ENCODE measurements at places on chromosomes 12 and 14.

DNA sequence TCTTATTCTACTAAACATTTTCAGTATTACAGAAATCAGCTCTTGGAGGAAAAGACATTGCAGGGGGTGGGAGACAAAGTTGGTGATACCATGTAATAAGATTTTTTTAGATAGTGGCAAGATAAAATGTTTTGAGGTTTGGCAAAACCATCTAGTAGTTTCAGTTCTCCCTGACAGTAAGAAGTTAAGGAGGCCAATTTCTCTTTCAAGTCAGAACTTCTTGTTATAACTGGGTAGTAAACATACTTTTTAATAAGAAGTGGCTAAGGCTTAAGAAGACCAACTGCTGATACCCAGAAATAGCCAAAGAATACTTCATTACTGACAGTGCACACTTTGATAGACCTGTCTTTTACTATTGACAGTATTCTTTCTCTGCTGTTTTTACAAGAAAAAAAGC is 452.3 kb downstream of the DIO2 start:
- DNase-seq, result no peak

DNA sequence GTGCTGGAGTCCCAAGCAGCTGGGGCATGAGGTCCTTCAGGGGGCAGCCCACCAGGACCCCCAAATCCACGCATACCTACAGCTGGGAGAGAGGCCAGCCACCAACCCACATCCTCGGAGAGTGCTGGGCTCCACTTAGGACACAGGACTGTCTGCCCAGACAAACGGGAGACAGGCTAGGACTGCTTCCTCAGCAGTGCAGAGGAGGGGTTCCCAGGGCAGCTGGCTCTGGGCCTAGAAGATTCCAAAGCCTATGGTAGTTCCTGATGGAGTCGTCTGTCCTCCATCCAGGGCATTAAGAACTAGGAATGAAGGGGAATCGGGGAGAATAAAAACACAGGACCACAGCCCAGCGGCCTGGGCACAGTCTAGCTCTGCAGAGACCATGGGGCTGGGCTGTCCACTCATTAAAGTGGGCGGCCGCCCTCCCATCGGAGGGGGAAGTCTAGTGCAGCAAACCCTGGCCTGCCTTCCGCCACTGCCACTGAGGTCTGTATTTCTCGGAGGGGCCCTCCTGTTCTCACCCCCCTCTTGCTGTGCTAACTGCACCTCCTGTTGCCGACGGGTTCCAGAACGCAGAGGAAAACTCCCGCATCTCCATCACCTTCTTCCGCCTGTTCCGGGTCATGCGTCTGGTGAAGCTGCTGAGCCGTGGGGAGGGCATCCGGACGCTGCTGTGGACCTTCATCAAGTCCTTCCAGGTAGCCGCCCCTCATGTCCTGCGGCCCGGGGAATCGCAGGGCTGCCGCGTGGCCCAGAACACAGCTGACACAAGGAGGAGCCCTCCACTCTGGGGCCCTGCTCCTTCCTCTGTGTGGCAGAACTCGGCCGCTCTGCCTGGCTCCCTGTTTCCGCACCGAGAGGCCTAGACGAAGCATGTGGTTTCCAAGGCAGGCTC is 143.5 kb upstream of the FKBP4 start:
- DNase-seq, result no peak

DNA sequence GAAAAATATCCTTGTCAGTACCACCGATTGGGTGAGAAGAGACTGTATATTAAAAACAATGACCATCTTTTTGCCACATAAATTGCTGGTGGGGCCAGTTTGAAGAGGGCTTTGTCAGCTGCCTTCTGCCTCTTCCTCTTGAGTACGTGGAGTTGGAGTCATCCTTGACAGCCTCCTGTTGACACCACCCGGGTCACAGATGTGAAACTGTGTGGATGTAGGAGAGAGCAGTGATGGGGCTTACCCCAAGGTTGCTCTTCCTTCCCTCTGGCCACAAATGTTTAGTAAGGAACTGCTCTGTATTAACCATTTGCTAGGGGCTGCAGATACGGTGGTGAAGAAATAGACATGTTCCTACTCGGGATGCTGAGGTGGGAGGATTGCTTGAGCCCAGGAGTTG is 12.2 kb downstream of the PTPN11 start:
- no peak for DNase-seq

DNA sequence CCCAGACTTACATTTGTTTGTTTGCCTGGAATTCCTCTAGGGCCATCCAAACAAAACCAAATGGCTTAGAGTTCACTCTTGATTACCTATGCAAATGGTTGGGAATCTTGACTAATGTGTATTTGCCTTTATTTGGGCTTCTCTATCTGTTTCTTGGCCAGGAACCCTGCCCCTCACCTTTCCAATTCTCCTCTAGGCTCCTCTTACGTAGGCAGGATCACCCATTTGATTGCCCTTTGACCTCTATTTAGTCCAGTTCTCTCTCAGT is 123.0 kb upstream of the DYRK2 start:
- DNase-seq, result no peak

GRCh38 chr12:79360936-79361335 is 329.8 kb downstream of the PAWR start:
- DNase-seq, result no peak

- no peak for DNase-seq
These were observed 799.7 kb downstream of the RPS29 start for GRCh38 chr14:48786498-48786897.

- no peak for DNase-seq
These were observed 50.5 kb upstream of the RAP1B start for GRCh38 chr12:68559984-68560850.

DNA sequence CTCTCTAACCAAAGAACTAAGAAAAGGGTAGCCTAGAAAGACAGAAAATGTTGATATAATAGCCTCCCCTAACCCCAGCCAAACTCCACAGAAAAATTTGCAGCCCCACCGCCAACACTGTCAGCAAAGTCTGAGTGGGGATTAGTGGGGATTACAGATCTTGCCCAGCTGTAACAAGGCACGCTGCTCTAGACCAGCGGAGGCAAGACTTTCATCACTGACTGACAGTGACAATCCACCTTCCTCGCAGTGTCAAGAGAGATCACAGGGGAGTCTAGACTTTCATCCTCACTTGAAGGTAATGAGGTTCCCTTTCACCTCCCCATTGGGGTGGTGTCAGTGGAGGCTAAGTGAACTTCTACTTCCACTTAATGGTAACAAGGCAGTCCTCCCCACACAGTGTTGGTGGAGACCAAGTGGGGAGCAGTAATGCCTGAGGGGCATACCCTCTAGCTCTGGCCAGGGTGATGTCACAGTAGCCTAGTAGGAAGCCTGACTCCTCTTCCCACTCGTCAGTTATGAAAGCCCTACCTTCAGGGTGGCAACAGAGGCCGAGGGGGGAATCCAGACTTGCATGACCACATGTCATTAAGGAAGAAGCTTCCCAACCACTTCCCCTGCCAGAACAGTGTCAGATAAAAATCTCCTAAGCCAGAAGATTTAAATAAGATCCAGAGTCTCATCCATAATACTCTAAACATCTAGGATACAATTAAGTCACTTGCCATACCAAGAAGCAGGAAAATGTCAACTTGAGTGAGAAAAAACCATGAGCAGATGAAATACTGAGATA is 91.7 kb upstream of the RASSF8 start:
- DNase-seq, result no peak

DNA sequence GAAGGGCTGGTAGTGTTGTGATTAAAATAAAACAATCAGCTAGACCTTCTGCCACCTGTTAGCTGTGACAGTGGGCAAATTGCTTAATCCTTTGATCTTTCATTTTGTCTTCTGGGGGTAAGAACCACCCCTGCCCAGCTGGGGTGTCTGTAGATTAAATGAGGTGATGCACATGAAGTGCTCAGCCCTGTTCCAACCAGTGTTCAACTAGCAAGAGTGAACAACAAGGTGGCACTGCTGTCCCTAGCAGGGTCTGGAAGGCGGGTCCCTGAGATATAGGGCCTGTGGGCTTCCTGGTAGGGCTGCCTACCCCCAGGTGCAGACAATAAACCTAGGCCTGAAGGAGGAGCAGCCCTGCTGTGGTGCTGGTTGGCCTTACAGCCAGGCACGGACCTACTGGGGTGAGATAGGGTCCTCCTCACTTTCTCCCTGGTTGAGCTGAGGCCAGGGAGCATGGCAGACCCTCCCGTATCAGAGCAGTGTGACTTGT is 60.6 kb downstream of the ARL6IP4 start:
- DNase-seq, result no peak

GRCh38 chr14:101456246-101457175 is 104.8 kb upstream of the DIO3 start:
- no peak for DNase-seq

- DNase-seq, result no peak
These were observed 4.3 kb upstream of the HEBP1 start for GRCh38 chr12:13004361-13004760.

DNA sequence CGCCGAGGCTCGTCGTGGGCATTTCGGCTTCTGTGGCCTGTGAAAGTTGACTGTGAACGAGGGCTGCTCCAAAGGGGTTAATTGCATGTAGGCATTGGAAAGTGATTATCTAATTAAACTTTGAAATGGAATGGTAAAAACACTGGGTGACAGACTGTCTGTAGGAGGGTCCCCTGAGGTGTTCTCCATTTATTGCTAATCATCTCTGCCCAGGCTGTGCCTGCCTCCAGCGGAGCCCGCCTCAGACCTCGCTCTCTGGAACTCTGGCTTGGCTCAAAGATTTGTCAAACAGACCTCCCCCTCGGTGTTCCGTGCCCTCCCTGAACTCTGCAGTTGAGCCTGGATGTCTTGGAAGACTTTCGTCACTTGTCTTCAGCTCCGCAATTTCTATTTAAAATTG is 50.2 kb upstream of the VRK1 start:
- no peak for DNase-seq

DNA sequence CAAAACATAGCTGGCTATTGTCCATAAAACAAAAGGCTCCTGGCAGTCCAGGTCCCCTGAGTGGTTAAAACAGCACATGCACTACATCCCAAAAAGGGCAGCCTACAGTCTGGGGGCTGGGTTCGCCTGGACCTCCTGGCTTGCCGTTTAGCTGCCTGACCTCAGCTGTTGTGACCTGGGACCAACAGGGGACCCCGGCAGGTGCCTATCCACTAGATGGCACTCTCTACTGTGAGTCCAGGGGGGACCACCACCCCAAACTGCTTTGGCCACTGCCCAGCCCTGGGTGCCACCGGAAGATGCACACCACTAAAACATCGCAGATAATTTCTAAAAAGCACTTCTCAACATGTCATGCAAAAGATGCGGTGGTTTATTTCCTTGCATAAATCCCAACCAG is 2.9 kb upstream of the RTL1 start:
- DNase-seq, result no peak

DNA sequence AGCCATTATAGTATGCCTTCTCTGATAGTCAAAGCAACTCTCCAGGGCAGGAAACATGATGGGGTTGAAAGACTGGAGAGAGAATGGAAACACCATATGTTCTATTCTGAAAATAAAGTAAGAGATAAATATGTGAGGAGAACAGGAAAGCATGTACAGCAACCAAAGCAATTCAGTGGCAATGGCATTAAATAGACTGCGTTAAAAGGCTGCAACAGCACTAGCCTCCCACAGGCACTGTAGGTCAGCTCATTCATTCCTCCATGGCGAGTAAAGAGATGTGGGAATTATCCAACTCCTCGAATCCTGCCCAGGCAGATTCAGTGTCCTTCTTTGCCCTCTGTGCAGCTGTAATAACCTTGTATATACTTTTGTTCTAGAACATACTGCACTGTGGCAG is 43.8 kb downstream of the ANO6 start:
- DNase-seq, result no peak

- DNase-seq, result peak; percentile 93
These were observed at the start of gene ING4 for GRCh38 chr12:6662906-6663742. Gene ING4 (minus strand): TSS chr12:6663119. CDS start chr12:6663101, 18 bp downstream.

- no peak for DNase-seq
These were observed 5.1 kb upstream of the TCHP start for GRCh38 chr12:109894939-109895338.

- DNase-seq, result no peak
These were observed 156.0 kb downstream of the GXYLT1 start for GRCh38 chr12:41988715-41989114.

DNA sequence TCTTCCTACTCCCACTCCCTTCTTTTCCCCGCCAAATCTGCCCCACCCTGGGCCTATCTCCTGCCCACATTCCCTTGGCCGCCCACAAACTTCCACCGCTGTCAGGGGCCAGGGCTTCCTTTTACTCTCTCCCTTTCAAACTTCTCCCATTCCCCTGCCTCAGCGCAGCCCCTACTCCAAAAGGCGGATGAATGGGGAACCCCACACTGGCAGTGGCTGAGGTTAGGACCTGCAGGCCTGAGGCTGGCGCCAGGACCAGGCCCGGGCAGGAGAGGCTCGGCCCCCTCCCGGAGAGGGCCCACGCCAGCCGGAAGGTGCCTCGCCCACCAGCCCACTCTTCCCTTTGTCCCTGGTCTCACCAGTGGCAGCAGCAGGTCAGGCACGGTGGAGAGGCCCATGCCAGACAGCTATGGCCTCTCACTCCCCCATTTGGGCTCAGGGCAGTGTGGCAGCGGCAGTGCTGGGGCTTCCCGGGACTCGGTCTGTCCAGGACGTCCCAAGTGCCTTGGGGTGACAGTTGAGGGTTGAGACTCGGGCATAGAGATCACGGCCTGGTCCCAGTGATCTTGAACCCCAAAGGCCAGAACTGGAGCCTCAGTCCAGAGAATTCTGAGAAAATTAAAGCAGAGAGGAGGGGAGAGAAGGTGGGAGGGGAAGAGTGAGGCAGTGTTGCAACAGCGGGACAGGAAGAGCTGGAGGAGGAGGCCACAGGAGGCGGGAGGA is at the start of gene TNFRSF1A:
Gene TNFRSF1A, minus strand, starts transcription at position 660 of the 723 bp plus-strand sequence. Its CDS starts 262 bp downstream, at position 398.
- DNase-seq, result no peak

GRCh38 chr14:103388664-103389063 is 3.4 kb downstream of the MARK3 start:
- DNase-seq, result no peak

- DNase-seq, result no peak
These were observed 136.3 kb downstream of the AEBP2 start for GRCh38 chr12:19575337-19576243.

DNA sequence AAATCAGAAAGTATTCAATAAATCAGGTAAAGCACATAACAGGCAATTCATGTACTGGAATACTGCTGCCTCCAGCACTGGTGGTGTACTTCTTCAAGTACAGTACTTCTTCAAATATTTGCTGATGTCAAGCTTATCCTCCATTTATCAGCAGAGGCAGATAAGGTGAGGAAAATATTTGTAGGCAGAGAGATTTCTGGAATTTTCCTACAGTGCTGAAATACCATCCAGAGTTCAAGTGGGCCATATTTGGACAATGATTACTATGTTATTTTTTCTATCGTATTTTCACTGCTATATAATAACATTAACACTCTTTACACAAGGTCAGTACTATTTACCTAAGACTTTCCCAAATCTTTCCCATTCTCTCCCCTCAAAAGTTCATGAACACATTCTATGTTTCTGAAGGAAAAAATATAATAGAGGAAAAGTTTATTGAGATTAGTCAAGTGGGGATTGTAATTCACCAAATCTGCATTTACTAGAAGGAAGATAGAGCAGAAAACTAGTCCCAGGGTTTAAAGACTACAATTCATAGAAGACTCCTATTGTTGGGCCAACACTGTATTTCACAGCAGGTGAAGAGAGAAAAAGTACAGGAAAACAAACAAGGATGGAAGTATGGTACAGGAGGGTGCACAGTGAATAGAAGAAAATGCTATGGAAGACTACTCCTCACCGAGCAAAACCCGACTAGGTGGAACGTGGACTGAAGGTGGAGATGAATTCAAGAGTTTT is 141.1 kb downstream of the PAWR start:
- no peak for DNase-seq

- DNase-seq, result no peak
These were observed 47.8 kb downstream of the ADGRD1 start for GRCh38 chr12:131001493-131001892.
